AML-193 (cell line): ENCODE measurements at places on chromosomes 1 and 21.

DNA sequence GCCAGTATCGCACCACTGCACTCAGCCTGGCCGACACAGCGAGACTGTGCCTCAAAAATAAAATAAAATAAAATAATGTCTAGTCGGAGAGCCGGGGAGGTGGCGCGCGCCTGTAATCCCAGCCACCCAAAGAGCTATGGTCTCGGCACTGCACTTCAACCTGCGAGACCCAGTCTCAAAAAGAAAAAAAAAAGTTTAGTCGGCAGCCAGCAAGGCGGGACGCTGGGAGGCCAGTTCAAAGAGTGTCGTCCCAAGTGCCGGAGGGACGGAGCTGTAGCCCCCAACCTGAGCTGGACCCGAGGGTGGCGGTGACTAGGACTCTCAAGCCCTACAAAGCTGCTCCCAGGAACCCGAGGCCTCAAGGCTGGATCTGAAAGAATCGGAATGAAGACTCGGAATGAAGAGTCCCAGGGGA lies 632 bp upstream of the FALEC start:
- DNase-seq, result no peak

- no peak for DNase-seq
These were observed 120.1 kb upstream of the ARHGEF16 start for GRCh38 chr1:3334366-3334765.

DNA sequence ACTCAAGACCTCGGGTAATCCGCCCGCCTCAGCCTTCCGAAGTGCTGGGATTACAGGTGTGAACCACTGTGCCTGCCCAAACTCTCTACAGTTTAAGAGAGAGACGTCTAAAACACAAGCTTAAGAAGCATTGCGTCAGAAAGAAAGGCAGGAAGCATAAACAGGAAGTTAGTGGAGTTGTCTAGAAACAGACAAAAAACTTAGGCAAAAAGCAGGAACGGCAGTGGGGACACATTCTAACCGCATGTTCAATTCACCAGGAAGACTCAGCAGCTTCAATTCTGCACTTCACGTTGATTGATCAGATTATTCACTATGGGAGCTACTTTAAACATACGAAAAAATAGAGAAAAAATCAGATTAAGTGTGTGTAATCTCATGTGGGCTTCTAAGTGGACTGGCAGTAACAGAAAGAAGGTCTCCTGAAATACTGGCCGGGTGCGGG lies 7.4 kb downstream of the CFAP74 start:
- DNase-seq, result peak; percentile 77

GRCh38 chr1:17065666-17066065 lies 11.8 kb upstream of the SDHB start:
- DNase-seq, result no peak

DNA sequence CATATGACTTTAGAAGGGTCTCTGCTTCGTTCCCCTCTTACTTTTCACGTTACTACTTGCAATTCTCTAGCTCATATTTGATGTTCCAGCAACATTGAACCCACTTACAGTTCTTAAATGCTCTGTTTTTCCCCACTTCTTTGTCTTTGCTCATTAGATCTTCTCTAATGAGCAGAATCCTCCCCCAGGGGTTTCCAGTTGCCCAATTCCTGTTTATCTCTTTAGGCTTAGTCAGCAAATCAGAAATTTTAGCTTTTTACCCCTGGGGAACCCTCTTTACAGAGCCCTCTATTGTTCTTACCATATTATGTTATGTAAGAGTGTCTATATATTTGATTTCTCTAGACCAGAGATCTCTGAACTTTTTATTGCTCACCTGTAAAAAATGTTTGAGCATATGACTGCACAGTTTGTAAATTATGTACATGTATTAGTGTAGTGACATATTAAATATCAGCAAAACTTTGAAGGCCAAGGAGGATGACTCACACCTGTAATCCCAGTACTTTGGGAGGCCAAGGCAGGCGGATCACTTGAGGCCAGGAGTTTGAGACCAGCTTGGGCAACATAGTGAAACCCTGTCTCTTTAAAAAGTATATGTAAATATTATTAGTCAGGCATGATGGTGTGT lies 71.4 kb downstream of the FNBP1L start:
- no peak for DNase-seq

DNA sequence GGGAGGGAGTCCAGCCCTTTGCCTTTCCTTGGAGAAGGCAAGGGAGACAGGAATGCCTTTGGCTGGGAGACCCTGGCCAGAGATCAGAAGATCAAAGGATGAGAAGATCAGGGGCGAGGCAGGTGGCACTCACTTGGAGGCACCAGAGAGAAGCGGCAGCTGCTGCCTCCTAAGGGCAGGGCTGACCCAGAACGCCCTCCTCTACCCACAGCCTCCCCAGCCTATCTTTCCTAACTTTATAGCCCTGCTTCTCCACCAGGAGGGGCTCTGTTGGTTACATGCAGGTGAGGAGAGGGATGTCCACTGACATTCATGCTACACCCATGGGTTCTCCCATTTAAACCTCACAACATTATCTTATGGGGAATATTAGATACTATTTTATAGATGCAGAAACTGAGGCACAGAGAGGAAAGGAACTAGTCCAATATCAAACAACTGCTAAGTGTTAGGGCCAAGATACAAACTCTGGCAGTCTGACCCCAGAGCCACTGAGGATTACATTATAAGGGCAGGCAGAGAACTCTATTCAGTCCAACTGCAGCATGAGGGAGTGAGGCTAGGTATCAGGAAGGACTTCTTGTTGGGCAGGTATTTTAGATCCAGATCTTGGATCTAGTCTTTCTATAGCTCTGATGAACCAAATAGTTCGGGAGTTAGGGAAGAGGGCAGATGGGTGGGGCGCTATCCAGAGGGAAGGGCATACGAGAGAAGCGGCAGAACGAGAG lies 19.9 kb downstream of the LGR6 start:
- DNase-seq, result no peak

DNA sequence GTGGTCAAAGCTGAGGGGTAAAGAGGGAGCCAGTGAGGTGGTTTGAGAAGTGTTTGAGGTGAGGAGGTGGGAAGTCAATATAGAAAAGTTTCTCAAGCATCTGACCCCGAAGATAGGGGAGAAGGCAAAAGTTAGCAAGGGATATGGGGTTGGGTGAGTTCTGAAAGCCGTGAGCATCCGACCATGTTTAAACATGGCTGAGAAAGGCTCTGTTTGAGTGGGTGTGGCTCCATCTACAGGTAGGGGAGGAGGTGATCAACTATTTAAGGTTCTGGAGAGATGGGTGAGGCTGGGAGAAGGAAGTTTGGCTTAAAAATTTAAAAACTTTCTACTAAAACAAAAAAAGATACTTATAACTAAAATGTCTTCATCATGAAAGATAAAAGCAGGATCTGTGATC lies 273.8 kb downstream of the KCNJ6 start:
- no peak for DNase-seq

DNA sequence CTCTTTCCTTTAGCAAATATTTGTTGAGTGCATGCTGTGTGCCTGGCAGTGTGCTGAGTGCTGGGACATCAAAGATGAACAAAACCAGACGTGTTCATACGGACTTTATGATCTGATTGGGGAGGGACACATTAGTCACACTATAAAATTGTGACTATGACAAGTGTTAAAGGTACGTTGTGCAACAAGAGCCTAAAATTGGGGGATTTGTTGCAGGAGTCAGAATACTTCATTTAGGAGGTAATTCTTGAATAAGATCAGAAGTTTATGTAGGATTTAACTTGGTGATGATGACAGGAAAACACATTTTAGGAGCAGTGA lies 29.6 kb downstream of the B3GALT2 start:
- no peak for DNase-seq

DNA sequence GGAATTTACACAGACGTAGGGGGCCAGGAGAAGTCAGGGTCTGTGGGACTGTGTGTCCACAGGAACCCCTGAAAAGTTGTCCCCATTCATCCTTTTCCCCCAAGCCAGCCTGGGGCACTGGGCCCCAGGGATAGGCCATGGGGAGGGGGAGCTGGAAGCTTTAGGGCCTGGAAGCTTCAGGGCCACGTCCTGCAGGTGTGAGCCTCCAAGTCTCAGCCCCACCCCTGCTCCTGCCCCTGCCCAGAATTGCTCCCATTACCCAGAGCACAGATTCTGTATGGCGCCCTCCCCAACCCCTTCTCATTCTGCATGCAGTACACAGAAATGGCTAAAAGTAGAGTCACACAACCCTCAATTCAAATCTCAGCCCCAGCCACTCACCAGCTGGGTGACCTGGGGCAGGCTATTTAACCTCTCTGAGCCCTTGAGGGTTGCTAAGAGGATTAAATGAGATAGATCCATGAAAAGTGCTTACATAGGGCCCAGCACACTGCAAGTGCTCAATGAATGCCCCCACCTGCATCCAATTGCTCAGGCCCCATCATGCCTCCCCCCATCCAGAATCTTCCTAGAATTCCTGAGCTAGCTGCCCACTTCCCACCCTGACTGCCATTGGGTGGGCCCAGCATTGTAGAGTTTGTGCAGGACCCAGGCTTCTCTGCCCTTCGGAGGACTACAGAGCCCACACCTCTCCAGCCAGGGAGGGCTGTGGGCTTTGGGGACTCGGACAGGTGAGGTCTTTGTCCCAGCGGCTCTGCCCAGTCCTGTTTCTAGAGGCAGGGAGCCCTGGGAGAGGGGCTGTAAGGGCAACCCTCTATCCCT lies 6.5 kb downstream of the RAP1GAP start:
- DNase-seq, result no peak

GRCh38 chr1:163263818-163264655 lies 57.7 kb upstream of the NUF2 start:
- DNase-seq, result no peak

DNA sequence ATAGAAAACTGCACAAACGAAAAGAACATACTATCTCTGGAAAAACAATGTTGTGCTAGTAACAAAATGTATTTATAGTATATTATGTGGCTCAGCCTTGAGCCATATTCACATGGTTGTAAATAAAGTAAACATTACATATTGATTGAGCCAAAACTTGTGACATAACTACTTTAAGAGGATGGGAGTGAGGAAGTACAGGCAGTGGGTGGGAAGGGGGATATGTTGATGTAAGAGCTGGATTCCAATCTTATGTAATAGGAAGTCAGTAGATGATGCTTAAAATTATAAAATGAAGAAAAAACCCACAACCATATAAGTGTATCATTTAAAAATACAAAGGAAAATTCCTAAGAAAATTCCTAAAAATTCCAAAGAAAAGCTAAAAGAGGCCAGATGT lies 42.7 kb downstream of the RHOU start:
- peak; percentile 32 for DNase-seq

GRCh38 chr1:119884711-119885110 lies 11.6 kb downstream of the ADAM30 start:
- DNase-seq, result no peak

GRCh38 chr1:209086486-209087192 lies 496.9 kb upstream of the CAMK1G start:
- no peak for DNase-seq

DNA sequence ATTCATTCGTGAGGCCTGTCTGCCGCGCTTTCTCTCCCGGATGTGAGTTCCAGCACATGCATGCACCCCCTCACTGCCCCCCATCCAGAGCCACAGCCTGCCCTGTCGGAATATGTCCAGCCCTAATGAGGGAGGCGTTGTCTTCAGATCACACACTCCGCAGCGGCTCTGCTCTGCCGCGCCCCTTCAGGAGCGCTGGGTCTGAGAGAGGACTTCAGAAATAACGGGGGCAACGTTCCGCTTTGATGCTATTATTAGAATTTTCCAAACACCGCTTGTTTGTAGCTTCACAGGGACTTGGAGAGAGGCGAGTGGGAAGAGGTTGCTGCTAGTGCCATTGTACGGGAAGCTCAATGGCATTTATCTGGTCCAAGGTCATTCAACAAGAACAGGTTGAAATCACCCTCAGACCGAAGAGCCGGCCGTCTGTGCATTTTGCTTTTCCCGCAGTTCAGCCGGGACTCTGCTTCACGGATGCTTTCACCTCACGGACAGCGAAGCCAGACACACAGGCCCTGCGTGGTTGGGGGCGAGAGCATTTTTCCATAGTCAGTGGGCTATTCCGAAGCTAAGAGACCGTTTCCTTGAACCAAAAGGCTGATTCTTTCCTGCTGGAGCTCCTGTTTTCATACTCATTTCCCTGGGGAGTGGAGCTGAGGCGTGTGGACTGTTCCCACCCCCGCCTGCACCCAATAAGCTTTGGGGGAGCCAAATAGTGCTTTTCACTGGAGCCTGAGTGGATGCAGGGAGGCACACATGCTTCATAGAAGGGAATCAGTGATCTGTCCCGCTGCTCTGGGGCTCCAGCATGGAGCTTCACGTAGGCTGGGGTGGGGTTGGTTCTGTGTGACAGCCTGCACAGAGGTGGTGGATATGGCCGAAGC lies 69.7 kb downstream of the GALNT2 start:
- DNase-seq, result no peak

DNA sequence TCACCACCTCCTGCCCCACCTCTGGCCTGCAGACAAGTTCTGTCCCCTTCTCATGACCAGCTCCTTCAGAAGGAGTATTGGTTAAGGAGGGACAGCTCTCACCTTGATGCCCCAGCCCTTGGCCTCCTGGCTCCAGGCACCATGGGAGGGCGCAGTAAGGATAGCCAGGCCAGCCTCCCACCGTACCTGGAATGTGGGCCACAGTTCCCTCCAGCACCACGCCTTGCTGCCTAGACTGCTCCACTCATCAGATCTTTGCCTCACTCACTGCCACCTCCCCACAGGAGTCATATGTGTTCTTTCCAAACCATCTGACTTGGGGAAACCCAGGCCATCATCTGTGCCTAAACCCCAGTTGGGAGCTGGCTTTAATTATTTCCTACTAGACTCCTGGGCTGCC lies 97.0 kb downstream of the CCDC185 start:
- no peak for DNase-seq

DNA sequence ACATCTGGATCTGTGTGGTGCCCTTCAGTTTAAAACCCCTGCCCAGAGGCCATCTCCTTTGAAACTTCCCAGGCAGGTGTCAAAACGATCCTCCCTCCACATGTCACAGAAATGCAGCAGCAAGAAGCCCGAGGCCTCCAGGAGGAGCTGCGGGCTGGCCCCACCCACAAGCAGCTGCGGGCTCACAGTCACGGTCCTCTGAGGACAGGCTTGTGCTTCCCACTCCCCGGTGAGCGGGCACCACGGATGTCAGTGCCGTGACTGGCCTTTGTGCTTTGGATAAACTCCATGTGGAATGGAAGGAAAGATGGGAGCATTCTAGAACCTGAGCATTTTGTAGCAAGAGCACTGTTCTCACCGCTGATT lies 65.8 kb downstream of the SIK1 start:
- DNase-seq, result no peak

DNA sequence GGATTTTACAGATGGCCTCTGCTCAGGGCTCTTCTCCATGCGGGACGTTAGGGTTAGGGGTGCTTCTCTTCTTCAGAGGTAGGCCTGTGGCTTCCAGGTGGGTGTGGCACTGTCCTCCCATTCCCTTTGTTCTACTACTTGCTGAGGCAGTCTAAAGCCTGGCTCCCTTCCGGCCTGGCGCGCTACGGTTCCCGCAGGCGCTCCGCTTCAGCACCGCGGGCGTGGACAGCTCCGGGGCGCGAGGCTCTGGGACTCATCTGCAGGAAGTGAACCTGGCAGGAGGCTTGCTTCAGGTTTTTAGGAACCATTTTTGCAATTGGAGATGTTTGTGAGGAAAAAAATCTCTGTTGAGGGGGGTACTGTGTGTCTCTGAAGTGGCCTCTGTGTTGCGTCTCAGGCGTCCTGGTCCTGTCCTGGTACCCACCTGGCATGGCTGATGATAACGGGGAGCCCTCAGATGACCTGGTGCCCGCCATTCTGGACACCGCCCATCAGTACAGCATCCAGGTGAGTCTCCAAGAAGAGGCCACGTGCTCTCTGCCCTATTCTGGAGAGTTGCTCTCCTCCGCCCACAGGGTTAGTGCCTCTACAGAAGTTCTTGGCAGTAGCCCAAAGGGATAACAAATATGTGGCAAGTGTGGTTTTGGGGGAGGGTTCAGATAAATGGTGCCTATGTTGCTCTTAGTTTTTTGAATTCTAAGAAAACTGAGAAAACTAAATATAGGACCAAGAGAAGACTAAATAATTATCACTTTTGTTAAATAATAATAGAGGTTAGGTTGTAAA lies 1.9 kb downstream of the MANEAL start:
- no peak for DNase-seq
